ENCODE measurements at places on chromosomes 11 and 22. TPM values are rescaled to one million over a fixed set of nuclear protein-coding genes. Genes with fewer than 3 reads are reported as not detected.

Gene TTC17
- 71.3 TPM for total RNA-seq

GRCh38 chr11:102426000-102426399, 26.6 kb downstream of the TMEM123 start:
- DNase-seq, result no peak

GRCh38 chr11:61012737-61013215, 41.3 kb downstream of the CD6 start:
- DNase-seq, result no peak

GRCh38 chr22:48901324-48901723, 926.3 kb downstream of the BRD1 start:
- DNase-seq, result no peak

- no peak for DNase-seq
Observed at GRCh38 chr22:37669586-37669985, 5.8 kb upstream of the LGALS1 start.

GRCh38 chr11:79419120-79419519, 21.7 kb downstream of the TENM4 start:
- no peak for DNase-seq

- no peak for DNase-seq
Observed at GRCh38 chr22:26215736-26216135, 46.5 kb downstream of the SEZ6L start.

DNA sequence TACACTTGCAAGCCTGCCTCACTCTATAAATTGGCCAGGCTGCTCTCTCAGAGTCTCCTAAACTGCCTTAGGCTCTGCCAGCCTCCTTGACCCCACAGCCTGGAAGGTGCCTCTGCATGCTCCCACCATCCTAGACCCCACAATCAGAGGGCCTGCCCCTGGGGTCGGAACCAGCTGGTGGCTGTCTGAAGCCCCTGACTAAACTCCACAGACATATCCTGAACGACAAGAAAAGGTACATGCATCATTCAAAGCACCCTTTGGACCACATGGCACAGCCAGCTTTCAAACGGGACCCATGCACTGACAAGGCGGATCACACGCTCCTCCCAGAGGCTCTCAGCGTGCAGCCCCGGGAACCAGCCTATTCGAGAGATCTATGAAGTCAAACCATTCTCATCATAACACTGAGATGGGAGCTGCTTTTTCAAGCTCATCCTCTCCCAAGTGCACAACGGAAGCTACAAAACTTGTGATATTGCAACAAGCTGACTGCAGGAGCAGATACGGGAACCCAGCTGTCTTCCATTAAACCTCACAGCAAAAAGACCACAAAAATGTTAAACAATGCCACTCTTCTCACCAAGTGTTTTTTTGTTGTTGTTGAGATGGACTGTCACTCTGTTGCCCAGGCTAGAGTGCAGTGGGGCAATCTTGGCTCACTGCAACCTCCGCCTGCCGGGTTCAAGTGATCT, 8.1 kb downstream of the SHANK2 start:
- no peak for DNase-seq

DNA sequence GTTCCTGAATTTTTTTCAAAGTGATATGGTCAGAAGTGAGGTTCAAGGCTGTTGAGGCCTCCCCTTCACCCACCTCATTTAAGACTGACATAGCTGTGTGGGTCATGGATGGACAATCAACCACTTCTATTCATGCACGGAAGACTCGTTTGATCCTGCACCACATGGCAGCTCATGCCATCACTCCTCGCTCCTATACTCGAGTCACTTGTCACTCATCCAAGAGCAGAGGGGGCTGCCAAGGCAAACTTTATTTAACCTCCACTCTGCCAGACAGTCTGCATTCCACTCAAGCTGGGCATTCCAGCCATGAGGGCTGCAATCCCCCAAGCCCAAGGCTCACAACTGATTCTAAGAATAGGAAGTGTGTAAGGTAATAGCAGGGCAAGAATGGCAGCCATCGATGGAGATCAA, 34.1 kb downstream of the SNX19 start:
- no peak for DNase-seq

DNA sequence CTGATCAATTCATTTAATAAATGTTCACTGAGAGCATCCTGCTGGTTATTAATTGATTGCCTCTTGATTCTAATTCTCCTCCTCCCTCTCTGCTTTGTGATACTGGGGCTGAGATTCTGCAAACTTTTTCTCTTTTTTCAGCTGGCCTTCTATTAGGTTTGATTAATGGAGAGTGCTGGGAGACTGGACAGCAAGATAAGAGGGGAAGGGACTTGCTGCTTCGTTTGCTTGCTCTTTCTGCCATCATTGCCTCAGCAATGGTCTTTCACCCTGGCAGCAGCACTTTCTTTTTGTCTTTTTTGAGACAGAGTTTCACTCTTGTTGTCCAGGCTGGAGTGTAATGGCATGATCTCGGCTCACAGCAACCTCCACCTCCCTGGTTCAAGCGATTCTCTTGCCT, 7.1 kb downstream of the DNHD1 start:
- no peak for DNase-seq

Gene TSPAN32
- total RNA-seq, result 4.2 TPM

DNA sequence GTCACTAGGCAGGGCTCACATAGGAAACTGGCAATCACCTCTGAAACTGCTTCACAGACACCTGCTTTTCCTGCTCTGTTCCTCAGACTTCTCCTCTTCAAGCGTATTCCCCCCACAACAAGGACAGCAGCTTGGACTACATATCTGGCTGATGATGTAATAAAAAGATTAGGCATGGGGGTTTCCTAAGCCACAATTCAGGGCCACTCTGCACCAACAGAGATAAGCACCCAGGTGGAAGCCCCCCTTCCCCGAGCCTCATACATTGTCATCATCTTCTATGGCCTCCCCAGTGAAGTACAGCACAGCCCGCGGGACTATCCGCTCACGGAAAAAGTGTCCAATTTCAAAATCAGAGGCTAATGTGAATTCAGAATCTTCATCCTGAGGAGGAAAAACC, 25.0 kb upstream of the PHLDA2 start:
- DNase-seq, result no peak

Gene LRFN4
- 20.2 TPM for total RNA-seq

GRCh38 chr11:78415338-78415737, 2.3 kb downstream of the GAB2 start:
- DNase-seq, result no peak

GRCh38 chr11:116207421-116208141, 565.2 kb downstream of the BUD13 start:
- no peak for DNase-seq

- DNase-seq, result no peak
Observed at GRCh38 chr11:61510166-61510919, 1.8 kb downstream of the LRRC10B start.

- DNase-seq, result no peak
Observed at GRCh38 chr11:68741463-68741862, 9.9 kb downstream of the TESMIN start.

DNA sequence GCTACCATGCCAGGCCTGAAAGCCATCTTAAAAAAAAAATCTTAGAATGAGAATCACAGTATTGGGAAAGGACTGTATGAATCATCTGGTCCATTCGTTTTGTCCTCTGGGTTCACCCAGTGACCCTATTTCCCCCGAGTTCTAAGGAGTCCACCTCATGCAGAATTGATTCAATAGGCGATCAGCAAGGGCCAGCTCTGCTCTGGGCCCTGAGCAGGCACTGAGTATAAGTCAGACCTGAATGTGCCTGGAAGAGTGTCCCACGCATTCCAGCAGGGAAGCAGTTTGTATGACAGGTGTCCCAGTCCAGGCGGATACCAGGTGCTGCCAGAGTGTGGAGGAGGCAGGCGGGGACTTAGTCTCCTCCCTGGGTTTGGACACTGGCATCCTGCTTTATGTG, 883 bp upstream of the HMOX1 start:
- no peak for DNase-seq

GRCh38 chr22:47460861-47461260, 698.4 kb downstream of the TBC1D22A start:
- DNase-seq, result no peak

- DNase-seq, result no peak
Observed at GRCh38 chr11:134751766-134752165, 339.7 kb upstream of the B3GAT1 start.

DNA sequence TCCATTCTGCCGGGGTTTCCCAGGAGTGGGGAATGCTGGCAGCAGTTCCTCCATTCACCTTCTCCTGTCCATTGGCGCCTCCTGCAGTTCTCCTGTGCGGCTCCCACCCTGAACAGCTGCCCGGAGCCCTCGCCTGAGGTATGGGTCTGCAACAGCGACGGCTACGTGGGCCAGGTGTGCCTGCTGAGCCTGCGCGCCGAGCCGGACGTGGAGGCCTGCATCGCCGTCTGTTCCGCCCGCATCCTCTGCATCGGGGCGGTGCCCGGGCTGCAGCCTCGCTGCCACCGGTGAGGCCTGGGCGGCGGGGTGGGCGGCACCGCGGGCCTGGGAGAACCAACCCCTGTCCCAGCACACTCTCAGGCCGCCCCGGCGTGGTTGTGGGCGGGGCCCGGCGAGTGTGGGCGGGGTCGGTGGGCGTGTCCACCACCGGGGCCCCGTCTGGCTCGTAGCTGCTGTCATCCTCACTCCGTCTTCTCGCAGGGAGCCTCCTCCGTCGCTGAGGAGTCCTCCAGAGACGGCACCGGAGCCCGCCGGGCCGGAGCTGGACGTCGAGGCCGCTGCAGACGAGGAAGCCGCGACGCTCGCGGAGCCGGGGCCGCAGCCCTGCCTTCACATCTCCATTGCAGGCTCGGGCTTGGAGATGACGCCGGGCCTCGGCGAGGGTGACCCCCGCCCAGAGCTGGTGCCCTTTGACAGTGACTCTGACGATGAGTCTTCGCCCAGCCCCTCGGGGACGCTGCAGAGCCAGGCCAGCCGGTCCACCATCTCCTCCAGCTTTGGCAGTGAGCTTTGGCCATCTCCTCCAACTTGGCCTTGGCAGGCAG, 14.0 kb upstream of the RELT start:
- DNase-seq, result no peak

Gene RAG2
- not detected for total RNA-seq

Gene CREBZF
- 35.6 TPM for total RNA-seq

DNA sequence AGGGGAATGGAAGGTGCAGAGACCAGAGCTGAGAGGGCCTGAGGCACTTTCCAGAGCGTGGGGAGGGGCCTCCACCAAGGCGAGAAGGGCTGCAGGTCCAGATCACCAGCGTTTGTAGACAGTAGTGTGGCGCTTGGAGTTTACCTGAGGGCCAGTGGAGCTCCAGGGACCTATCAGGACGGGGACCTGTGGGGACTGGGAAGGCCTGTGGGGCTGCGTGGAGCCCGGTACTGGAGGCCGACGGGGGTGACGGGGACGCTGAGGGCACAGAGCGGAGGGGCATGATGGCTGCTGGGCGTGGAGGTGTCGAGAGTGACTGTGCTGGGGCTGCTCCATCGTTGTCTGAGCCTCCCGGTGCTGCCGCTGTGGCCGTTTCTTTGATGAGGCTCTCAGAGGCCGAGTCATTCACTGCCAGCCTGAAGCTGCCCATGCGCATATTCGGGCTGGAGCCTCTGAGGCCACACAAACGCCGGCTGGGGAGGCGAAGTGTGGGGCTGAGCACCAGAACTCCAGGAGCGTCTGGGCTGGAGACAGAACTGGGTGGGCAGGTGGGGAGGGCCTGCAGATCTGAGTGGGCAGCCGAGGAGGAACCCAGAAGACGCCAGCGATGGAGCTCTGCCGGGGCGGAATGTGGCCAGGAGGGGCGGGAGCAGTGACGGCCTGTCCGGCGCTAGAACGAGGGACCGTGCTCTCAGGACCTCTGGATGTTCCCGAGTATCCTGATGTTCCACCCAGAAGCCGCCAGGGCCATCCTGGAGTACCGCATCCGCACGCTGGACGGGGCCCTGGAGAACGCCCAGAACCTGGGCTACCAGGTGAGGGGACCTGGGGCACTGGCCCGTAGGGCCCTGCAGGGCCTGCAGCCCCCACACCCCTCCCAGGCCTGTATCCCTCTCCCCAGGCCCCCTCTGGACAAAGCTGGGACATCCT, 2.6 kb downstream of the PGGHG start:
- peak; percentile 24 for DNase-seq

GRCh38 chr11:69353696-69354544, 60.0 kb downstream of the MYEOV start:
- DNase-seq, result no peak

DNA sequence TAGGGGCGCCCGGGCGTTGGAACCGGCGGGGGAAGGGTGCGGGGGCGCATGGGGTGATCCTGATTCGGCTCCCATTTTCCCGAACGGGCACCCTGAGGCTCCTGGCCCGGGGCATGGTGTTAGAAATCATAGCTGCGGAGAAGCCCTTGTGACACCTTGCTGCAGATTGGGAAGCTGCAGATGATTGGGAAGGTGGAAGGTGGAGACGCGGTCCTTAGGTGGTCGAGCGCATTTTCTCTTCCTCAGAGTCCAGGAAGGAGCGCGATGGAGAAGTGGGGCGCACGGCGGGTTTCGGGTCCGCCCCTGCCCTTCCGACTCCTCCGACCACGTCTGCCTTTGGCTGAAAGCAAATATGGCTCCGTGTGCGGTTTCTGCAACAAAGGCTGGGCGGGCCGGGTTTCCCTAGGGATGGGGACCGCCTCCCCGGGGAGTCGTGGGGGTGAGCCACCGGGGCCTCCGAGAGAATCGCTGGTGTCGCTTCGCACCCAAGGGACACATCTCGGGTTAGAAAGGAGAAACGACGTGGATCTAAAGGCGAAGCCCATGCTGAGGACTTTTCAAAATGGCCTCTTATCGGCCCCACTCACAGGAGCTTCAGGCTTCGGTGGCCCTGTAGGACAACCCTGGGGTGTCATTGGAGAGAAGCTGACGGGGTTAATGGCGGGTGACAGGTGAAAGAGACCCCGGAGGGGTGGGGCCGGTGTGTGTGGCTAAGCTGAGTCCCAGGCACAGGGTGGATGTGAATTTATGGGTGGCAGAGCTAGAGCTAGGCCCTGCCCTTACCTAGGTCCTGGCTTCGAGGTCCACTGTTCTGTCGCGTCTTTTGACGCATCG, 707 bp upstream of the FTH1 start:
- peak; percentile 88 for DNase-seq

Measured in left lung (tissue), 14 donors.